ENCODE measurements at places on chromosomes 2 and 18. TPM values are rescaled to one million over a fixed set of nuclear protein-coding genes. Genes with fewer than 3 reads are reported as not detected.

- DNase-seq = no peak
Measured at GRCh38 chr2:240603846-240604245, 17.3 kb downstream of the CAPN10 start.

GRCh38 chr2:237512774-237513466, 25.9 kb downstream of the MLPH start:
- DNase-seq = peak; percentile 93

DNA sequence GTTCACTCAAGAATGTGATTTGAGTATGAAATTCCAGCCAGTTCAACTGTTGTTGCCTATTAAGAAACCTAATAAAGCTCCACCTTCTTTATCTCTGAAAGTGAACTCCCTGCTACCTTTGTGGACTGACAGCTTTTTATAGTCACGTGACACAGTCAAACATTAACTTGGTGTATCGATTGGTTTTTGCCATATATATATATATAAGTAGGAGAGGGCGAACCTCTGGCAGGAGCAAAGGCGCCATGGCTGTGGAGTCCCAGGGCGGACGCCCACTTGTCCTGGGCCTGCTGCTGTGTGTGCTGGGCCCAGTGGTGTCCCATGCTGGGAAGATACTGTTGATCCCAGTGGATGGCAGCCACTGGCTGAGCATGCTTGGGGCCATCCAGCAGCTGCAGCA, at the start of gene UGT1A1:
UGT1A1 (plus strand) TSS at position 228 of the 400 bp plus-strand sequence; CDS start at position 246, 18 bp downstream.
- no peak for DNase-seq

The FABP1 gene
- total RNA-seq = not detected

DNA sequence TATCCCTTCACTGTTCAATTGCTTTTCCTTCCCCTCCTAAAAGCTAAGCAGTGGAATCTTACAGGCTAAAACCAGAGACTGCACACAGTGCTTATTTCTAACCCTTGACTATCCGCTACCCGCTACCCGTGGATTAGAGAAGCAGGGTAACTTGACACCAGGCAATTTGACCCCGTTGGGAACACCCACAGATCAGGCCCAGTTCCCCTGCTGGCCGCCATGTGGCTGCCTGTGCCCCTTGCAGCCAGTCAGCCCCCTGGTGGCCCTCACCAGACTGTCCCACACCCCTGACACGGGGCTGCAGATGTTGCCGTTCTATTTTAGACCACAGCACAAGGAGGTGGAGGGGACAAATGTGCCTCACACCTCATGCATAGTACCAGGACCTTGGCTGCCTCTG, 74.8 kb downstream of the TXNL1 start:
- DNase-seq = no peak

DNA sequence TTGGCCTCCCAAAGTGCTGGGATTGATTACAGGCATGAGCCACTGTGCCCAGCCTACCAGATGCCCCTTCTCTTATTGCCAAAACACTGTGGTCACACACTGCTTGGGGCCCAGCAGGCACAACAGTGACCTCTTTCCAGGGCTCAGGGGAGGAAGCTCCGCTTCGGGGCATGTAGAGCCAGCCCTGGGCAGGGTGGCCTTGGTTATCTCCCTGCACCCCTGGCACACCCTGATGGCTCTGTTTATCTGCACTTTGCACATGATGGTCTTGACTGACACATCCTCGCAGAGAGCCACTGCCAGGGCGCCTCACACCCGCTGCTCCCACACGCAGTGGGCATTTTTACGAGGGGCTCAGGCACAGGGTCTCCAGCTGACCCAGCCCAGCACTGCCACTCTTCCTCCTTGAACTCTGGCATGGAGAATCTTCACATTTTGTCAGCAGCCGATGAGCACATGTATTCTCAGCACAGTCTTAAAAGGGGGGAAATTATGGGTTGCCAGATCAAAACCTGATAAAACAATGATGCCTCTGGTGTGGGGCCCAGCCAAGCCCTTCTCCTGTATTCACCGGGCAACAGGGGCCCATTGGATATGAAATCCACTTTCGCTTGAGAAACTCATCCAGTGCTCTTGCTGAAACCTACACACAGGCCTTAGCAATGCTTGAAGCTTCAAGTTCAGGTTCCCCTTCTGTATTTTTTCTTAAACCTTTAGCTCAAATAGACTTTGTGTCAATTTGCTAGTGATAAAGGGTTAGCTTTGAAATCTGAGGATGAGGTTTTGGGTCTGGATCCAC, 5.9 kb downstream of the GYPC start:
- DNase-seq = no peak

- DNase-seq = peak; percentile 93
Measured at GRCh38 chr2:38174646-38175423, 98.9 kb upstream of the CYP1B1 start.

The CROCC2 gene
- not detected for total RNA-seq

GRCh38 chr2:241460631-241461030, 47.8 kb downstream of the STK25 start:
- DNase-seq = no peak

- no peak for DNase-seq
Measured at GRCh38 chr2:156398176-156398575, 38.0 kb upstream of the GPD2 start.

DNA sequence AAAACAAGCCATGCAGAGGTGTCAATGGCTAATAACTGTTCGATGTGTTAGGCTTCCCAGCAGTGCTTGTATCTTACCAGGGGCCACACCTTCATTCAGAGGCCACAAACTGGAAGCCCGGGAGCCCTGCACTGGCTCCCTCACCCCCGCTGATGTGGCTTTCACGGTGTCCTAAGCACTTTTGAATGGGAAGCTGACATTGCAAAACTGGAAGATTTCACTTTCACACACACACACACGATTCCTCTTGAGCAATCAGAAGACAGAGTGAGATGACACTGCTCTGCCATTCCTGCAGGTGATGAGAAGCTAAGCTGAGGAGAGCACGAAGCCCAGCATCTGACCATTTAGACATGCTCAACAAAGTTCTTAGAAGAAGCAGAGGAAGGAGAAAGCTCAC, 8.6 kb upstream of the ZNF407 start:
- peak; percentile 17 for DNase-seq

DNA sequence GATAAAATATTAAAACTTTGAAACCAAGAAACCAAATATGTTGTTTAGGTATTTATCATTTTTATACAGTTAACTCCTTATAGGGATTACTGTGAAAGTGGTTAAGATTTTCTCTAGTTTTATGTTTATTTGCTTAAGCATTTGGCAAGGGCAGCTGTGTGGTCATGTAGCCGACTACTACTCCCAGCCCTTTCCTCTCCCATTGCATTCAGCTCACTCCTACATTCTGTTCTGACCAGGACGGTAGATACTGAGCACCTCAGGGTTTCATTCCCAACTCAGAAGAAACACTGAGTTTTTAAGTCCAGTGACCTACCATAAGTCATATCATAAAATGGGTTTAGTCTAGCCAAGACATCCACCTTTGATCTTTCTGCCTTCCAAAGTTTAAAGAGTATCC, 19.8 kb downstream of the FZD5 start:
- no peak for DNase-seq

- peak; percentile 50 for DNase-seq
Measured at GRCh38 chr2:15313657-15314056, 247.5 kb downstream of the NBAS start.

DNA sequence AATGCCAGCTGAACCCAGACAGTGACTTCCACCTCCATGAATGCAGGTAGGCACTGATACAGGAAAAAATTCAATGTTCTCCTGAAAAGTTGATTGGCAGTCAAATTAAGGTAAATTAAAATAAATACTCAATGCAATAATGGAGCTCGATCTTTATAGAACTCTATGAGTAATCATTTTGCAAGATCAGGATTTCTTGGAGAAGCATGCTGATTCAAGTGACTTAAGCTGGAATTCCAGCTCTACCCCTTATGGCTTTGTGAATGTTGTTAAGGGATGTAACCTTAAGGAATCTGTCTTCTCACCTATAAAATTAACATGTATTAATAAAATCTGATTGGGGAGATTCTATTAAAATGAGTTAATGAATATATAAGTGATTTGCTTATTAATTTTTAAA, 145.1 kb downstream of the QPCT start:
- no peak for DNase-seq

The CYP27C1 gene
- under 0.01 TPM for total RNA-seq
